ENCODE measurements at places on chromosomes 5 and 9. TPM values are rescaled to one million over a fixed set of nuclear protein-coding genes. Genes with fewer than 3 reads are reported as not detected.

DNA sequence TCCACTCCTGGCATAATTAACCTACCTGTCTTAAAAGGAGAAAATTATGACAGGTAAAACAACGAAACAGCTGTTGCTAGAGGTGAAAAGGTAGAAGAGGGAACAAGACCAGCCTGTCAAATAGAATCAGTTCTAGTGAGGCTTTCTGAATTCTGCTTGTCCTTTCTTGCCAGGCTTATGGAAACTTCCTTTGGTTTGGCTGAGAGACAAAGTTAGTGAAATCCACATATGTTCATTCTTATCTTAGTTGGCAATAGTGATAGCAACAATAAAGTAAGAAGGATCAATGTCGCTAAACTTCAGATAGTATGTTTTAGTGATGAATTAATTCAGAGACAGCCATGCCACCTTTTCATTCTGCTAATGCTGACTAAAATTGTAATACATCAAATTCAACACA lies 34.4 kb downstream of the HAPLN1 start:
- H3K4me1 ChIP-seq, result no peaks in the 10 kb centered on the region
- H3K4me3 ChIP-seq, result no peak overlapping the region
- H3K36me3 ChIP-seq, result no peaks in the 10 kb centered on the region

DNA sequence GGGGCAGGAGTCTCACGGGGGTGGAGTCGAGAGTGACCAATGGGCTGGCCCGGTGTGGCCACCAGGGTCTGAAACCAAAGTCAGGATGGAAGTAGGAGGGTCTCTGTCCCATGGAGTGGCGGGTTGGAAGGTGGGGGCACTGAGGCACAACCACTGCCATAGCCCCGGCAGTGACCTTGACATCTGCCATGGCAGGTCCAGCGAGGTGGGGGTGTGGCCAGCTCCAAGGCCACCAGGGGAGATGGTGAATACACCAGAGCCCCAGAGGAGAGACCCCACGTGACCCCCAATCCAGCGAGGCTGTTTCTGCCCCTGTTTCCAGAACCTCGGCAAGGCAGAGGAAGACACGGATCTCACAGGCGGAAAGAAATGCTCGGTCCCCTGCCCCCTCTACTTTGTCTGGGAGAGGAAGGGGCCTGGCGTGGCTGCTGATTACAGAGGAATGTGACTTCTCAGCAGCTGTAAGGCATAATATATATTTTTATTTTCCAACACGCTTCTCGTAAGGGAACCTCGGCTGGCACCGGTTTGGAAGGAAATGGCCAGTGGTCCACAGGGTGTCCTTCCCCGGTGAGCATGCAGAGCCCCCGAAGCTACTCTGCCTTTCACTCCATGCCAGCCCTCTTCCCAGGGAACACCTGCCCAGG lies 105.7 kb upstream of the SARDH start:
- H3K4me3 ChIP-seq, result no peak overlapping the region
- DNase-seq, result no peak
- no peaks in the 10 kb centered on the region for H3K36me3 ChIP-seq

GRCh38 chr5:22736443-22737003 lies 116.6 kb downstream of the CDH12 start:
- DNase-seq, result no peak
- H3K27me3 ChIP-seq, result no peaks in the 10 kb centered on the region
- no peaks in the 10 kb centered on the region for H3K4me1 ChIP-seq
- H3K4me3 ChIP-seq, result no peak overlapping the region
- no peaks in the 10 kb centered on the region for H3K36me3 ChIP-seq

- H3K27ac ChIP-seq, result no peak overlapping the region
- no peaks in the 10 kb centered on the region for H3K27me3 ChIP-seq
- DNase-seq, result peak; percentile 3
- peaks cover 13% of the 10 kb centered on the region for H3K36me3 ChIP-seq
These were observed 2.9 kb downstream of the RPS23 start for GRCh38 chr5:82275216-82275664.

The ARID3C gene
- total RNA-seq, result under 0.01 TPM

DNA sequence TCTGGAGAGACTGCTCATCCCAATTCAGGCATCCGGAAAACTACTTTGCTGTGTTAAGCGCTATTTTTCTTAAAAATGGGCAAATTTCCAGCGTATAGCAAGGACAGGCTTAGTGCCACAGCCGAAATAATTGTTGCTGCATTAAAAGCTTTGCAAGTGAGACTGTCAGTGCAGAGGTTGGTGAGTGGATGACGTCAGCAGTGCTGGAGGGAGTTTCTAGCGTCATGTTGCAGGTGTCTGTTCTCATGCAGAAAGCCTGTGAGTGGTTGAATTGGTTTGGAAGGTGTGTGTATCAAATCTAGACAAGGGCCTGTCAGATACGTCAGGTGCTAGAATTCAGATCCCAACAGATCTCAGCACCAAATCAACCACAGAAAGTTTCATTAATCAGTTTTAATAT lies 204.4 kb downstream of the TRIO start:
- H3K27me3 ChIP-seq, result no peaks in the 10 kb centered on the region
- peak overlapping the region; percentile 33 for H3K27ac ChIP-seq
- peaks cover 19% of the 10 kb centered on the region for H3K4me1 ChIP-seq
- peaks cover 17% of the 10 kb centered on the region for H3K36me3 ChIP-seq

- H3K4me1 ChIP-seq, result peaks cover 20% of the 10 kb centered on the region
- H3K4me3 ChIP-seq, result no peak overlapping the region
- H3K36me3 ChIP-seq, result no peaks in the 10 kb centered on the region
These were observed 63.9 kb upstream of the TGFBR1 start for GRCh38 chr9:99040911-99041582.

The NDFIP1 gene
- 67.4 TPM for total RNA-seq

GRCh38 chr5:156037151-156037909 lies 289.6 kb upstream of the SGCD start:
- H3K4me1 ChIP-seq, result no peaks in the 10 kb centered on the region
- H3K4me3 ChIP-seq, result no peak overlapping the region
- no peak overlapping the region for H3K27ac ChIP-seq

DNA sequence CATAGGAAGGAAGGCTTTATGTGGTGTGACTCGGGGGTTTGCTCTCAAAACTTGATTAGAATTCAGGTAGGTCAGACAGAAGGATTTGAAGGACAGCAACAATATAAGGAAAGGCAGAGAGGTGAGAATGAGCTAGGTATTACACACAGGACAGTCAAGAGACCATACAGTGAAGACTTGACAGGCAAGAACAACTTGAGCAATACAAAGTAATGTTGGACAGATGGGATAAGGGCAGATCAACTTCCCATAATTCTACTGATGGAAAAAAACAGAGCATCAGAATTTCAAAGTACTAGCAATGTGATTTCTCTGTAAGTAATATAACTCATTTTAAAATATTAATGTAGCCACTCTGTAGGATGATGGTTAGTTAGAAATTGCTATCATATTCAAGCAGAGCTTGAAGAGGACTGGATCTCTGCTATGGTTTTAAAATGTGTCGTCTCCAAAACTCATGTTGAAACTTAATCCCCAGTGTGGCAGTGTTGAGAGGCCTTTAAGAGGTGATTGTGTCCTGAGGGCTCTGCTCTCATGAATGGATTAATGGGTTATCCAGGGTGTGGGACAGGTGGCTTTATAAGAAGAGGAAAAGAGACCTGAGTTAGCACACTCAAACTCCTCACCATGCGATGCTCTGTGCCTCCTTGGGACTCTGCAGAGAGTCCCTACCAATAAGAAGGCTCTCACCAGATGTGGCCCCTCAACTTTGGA lies 22.4 kb upstream of the HOMER1 start:
- no peaks in the 10 kb centered on the region for H3K27me3 ChIP-seq
- no peak for DNase-seq
- H3K27ac ChIP-seq, result no peak overlapping the region
- H3K4me1 ChIP-seq, result no peaks in the 10 kb centered on the region
- H3K36me3 ChIP-seq, result no peaks in the 10 kb centered on the region
- no peak overlapping the region for H3K4me3 ChIP-seq

The FGF10 gene
- 110 TPM for total RNA-seq

The FAM221B gene
- not detected for total RNA-seq

GRCh38 chr9:128389395-128390149 lies 18.4 kb downstream of the URM1 start:
- H3K27me3 ChIP-seq, result no peaks in the 10 kb centered on the region
- DNase-seq, result no peak
- H3K4me1 ChIP-seq, result no peaks in the 10 kb centered on the region
- no peak overlapping the region for H3K4me3 ChIP-seq
- H3K27ac ChIP-seq, result no peak overlapping the region

DNA sequence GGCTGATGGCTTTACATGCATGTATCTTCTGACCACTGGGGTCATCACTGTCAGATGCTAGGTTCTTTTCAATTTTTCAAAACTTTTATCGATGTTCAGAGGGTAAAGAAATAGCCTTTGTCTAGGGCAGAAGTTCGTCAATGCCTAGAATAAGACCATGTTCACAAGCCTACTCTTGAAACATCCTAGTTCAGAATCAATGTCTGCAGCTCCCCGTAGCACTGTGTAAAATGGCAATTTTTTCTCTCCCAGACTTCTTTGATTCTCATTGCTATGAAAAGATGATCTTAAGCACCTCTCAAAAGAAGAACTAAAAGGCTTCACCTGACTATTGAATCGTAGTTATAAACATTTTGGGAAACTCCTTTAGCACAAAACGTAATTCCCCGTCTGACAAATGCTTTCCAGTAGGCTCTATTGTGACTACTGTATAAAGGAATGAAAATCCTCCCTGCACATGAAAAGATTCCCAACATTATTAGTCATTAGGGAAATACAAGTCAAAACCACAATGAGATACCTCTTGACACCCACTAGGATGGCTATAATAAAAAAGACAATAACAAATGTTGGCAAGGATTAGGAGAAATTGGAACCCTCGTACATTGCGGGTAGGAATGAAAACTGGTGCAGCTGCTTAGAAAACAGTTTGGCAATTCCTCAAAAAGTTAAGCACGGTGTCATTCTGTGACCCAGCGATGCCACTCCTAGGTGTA lies 263.5 kb downstream of the ARHGAP26 start:
- peak; percentile 86 for DNase-seq
- H3K27ac ChIP-seq, result no peak overlapping the region
- H3K36me3 ChIP-seq, result no peaks in the 10 kb centered on the region
- no peak overlapping the region for H3K4me3 ChIP-seq
- H3K4me1 ChIP-seq, result no peaks in the 10 kb centered on the region

- no peak overlapping the region for H3K27ac ChIP-seq
- no peak for DNase-seq
- H3K4me3 ChIP-seq, result no peak overlapping the region
These were observed 169.8 kb upstream of the PPP1R26 start for GRCh38 chr9:135309763-135310125.

GRCh38 chr9:85213650-85214607 lies 527.8 kb downstream of the AGTPBP1 start:
- no peak overlapping the region for H3K4me3 ChIP-seq
- no peak for DNase-seq
- no peaks in the 10 kb centered on the region for H3K36me3 ChIP-seq

The GAPT gene
- total RNA-seq, result not detected

GRCh38 chr5:80213466-80213865 lies 42.4 kb downstream of the SERINC5 start:
- peaks cover 2% of the 10 kb centered on the region for H3K4me1 ChIP-seq
- no peak for DNase-seq
- H3K27ac ChIP-seq, result no peak overlapping the region
- H3K27me3 ChIP-seq, result no peaks in the 10 kb centered on the region
- no peak overlapping the region for H3K4me3 ChIP-seq

GRCh38 chr5:32390819-32391591 lies 53.5 kb downstream of the ZFR start:
- DNase-seq, result peak; percentile 94
- H3K36me3 ChIP-seq, result peaks cover 8% of the 10 kb centered on the region
- H3K27ac ChIP-seq, result peak overlapping the region; percentile 62
- no peaks in the 10 kb centered on the region for H3K27me3 ChIP-seq
- H3K4me1 ChIP-seq, result peaks cover 2% of the 10 kb centered on the region
- no peak overlapping the region for H3K4me3 ChIP-seq

DNA sequence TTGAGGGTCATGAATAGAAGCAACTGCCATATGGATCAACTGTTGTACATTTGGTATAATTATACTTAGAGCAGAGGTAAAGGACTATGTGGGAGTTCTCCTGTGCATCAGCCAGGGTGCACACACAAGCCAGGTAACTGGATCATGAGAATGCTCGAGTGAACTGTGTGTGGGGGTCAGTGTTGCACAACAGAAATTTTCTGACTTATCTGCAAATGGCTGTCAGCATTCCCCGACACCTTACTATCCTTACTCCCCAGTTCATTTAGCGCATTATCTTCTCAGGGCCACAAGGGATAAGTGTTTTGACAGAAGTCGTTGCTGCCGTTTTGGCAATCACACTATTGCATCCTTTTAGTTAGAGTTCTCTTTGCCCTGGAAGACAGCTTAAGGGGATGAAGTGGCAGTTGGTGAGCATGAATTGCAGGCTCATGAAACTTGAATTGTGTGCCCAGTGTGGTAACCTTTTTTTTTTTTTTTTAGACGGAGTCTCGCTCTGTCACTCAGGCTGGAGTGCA lies 1.7 kb downstream of the CANX start:
- H3K36me3 ChIP-seq, result peaks cover 10% of the 10 kb centered on the region
- peak overlapping the region; percentile 91 for H3K27ac ChIP-seq
- H3K4me1 ChIP-seq, result peaks cover 2% of the 10 kb centered on the region
- peak overlapping the region; percentile 68 for H3K4me3 ChIP-seq
- peak; percentile 7 for DNase-seq

DNA sequence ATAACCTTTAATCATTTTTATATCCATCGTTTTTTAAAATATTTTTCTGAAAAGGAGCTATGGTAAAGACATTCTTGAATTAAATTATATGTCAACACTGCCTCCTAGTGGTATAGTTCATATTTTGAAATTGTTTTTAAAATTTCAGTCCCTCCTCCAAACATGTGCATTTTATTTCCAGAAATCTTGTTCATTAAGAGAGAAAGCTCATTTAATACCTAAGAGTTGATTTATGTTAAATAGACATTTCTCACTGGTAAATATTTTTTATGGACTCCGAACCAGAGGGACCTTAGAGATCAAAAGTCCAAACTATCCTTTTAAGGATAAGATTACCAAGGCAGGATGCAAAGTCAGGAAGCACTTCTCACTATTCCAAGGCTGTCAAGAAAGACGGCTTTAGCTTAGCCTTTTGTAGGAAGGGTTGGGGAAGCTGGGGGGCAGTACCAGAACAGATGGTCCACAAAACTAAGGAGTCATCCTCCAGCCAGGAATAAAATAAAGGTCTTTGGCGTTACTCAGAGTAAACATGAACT lies 21.6 kb downstream of the BHMT start:
- peaks cover 6% of the 10 kb centered on the region for H3K4me1 ChIP-seq
- no peaks in the 10 kb centered on the region for H3K27me3 ChIP-seq
- peak overlapping the region; percentile 46 for H3K27ac ChIP-seq
- H3K36me3 ChIP-seq, result no peaks in the 10 kb centered on the region

DNA sequence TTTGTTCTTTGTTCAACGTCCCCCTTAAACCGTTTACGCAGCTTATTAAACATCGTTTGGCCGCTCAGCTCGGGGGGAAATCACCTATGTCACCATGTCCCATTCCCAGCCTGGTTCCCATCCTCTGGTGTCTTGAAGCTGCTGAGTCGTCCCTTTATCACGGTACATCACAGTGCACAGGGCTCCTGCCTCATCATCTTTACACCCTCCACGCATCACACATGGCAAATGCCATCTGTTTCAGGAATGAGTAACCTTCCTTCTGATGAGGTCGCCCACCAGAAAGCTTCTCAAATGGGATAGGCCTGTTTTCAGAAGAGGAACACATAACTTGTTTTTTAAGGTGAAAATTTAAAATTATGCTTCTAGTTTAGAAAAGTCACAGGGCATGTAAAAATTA lies 7.9 kb upstream of the LHX6 start:
- no peak overlapping the region for H3K4me3 ChIP-seq
- H3K4me1 ChIP-seq, result no peaks in the 10 kb centered on the region

GRCh38 chr5:132010645-132010988 lies 841 bp downstream of the ACSL6 start:
- no peaks in the 10 kb centered on the region for H3K4me1 ChIP-seq
- H3K27me3 ChIP-seq, result peaks cover 35% of the 10 kb centered on the region
- no peak overlapping the region for H3K4me3 ChIP-seq

The LCN9 gene
- not detected for total RNA-seq

All from fibroblast of lung (primary cell).